ENCODE measurements at places on chromosomes 6 and 20.

DNA sequence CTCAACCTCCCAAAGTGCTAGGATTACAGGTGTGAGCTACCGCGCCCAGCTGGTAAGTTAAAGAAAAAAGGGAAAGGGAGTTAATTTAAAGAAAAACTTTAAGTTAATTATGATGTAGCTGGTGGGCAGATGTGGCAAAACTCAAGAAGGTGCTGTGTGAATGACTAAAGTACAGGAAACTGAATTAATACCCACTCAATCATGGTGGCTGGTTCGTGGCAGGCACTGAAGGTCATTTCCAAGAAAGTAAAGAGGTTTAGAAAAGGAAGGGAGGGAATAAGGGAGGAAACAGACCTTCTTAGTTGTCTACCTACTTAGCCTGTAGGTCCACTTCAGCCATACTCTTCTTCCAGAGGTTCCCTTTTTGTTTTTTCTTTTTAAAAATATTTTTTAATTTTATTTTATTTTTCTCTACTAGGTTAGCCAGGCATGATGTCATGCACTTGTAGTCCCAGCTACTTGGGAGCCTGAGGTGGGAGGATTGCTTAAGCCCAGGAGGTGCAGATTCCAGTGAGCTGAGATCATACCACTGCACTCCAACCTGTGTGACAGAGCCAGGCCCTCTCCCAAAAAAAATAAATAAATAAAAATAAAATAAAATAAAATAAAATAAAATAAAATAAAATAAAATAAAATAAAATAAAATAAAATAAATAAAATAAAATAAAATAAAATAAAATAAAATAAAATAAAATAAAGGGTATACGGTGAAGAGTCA, 11.9 kb upstream of the TGM3 start:
- no peak for DNase-seq

DNA sequence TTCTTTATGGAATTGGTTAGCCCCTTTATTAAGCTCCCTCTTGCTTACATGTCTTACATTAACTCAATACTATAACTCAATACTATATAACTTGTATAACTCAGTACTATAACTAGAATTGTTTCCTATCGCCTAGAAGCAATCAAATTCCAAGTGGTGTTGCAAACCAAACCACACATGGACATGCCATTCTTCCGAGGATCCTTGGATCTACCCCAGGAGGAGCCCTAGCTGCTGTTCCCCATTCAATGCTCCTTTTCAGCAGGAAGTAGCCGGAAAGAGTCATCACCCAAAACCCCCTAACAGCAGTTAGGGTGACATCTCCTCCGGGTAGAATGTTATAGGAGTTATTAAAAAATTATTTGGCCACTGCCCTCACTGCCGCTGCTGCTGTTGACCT, 40.5 kb downstream of the PLN start:
- DNase-seq, result no peak

DNA sequence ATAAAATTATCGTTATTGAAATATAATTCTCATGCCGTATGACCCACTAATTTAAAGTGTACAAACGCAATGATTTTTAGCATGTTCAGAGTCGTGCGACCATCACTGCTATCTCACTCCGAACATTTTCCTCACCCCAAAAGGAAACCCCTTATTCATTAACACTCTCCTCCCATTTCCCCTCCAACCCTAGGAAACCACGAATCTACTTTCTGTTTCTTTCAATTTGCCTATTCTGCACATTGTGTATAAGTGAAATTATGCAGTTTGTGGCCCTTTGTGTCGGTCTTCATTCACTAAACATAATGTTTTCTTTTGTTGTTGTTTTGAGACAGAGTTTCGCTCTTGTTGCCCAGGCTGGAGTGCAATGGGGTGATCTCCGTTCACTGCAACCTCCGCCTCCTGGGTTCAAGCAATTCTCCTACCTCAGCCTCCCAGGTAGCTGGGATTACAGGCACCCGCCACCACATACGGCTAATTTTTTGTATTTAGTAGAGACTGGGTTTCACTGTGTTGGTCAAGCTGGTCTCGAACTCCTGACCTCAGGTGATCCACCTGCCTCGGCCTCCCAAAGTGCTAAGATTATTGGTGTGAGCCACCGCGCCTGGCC, 99.7 kb upstream of the ZNF217 start:
- DNase-seq, result no peak

GRCh38 chr20:608970-609369, 1.1 kb downstream of the TCF15 start:
- DNase-seq, result peak; percentile 56

DNA sequence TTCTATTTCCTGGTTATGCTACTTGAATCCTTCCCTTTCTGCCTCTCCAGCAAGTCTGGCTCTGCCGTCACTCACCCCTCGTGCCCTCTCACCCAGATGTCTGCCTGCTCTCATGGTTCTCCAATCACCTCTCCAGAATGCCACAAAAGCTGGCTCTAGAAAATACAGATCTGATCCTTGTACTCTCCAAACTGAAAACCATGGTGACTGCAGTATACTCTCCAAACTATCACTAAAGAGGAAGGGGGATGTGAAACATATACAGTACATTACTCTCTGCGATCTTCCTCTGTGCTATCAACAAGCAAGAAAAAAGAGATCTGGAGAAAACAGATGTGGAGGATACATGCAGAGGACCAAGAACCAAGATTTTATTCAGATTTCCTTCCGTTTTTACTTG, 91.1 kb downstream of the ATXN1 start:
- no peak for DNase-seq

- no peak for DNase-seq
Measured at GRCh38 chr6:90136837-90137568, 159.6 kb downstream of the BACH2 start.

- no peak for DNase-seq
Measured at GRCh38 chr6:1233924-1234323, 78.0 kb upstream of the FOXQ1 start.

GRCh38 chr6:4398791-4399190, 263.4 kb upstream of the ECI2 start:
- DNase-seq, result no peak

DNA sequence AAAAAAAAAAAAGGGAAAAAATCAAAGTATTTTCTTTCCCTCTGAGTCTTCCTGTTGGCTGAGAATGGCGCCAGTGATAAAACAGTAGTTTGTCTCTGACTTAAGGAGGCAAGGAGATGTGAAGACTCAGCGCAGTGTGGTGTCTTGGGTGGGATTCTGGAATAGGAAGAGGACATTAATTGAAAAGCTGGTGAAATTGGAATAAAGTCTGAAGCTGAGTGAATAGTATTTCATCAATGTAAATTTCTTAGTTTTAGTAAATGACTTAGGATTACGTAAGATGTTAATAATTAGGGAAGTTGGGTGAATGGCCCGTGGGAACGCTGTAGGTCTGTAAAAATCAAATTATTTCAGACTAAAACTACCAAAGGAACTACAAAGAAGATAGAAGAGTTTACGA, 122.8 kb upstream of the ZNF217 start:
- DNase-seq, result no peak

GRCh38 chr20:944148-944547, 28.0 kb upstream of the ANGPT4 start:
- no peak for DNase-seq

GRCh38 chr6:136486357-136486756, 63.9 kb downstream of the MAP7 start:
- no peak for DNase-seq

All from H7 (cell line).